ENCODE measurements at places on chromosomes 3 and 15.

DNA sequence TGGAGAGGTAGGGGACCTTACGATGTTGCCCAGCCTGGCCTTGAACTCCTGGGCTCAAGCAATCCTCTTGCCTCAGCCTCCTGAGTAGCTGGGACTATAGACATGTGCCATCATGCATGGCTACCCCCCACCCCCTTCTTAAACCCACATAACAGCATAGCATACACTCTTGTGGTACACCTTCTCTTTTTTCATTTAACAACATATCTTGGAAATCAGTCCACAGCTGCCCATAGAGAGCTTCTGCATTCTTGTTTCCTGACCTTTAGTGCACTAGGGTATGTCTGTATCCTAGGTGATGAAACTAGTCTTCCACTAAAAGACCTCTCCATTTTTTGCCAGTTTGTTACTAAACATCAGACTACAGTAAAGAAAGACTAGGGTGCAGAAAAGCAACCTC lies 33.0 kb downstream of the SLC28A1 start:
- no peak for DNase-seq

- DNase-seq: no peak
Observed at GRCh38 chr3:140630366-140630765, 47.5 kb upstream of the TRIM42 start.

GRCh38 chr3:80696280-80696679 lies 928.5 kb upstream of the ROBO1 start:
- peak; percentile 54 for DNase-seq

- DNase-seq: peak; percentile 51
Observed at GRCh38 chr3:156148946-156149381, 28.6 kb downstream of the KCNAB1 start.

DNA sequence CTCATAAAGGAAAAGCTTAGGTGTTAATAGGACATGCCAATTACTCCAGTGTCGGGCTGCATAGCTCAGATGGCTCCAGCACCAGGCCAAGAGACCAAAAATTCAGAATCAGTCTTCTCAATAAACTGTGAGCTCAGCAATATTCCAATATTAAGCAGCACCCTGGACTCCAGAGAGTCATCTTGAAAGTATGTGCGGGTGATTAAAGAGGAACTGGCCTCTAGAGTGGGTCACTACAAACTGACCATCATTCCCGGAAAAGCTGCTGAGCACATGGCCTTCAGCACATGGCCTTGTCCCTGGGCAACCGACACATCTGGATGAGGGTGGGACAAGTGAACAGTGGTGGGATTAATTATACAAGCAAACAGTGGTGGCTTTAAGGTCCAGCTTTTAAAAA lies 59.0 kb downstream of the MAGI1 start:
- no peak for DNase-seq

DNA sequence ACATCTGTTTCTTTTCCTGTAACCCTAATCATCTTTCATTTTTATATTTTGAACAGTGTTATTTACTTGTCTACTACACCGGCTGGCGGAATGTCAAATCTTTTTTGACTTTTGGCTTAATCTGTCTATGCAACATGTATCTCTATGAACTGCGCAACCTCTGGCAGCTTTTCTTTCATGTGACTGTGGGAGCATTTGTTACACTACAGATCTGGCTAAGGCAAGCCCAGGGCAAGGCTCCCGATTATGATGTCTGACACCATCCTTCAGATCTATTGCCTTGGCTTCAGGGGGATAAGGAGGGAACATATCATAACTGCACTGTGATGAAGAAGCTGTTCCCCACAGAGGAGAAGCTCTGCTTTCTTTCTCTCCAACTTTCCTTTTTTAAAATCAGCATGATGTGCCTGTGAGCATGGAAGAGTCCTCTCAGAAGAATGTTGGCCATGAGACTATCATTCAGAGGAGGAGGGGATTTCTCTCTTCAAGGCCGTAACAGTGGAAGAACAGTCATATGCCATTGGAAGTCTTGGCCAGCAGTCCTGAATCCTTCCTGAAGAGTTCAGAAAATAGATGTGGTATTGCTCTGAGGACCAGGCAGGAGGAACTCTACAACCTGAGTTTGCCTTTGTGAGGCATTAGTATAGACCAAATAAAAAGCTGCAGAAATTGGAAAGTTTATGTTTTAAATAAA lies 69.9 kb downstream of the SEC22A start:
- DNase-seq: no peak

GRCh38 chr15:84960391-84961113 lies 21.1 kb upstream of the PDE8A start:
- DNase-seq: no peak

DNA sequence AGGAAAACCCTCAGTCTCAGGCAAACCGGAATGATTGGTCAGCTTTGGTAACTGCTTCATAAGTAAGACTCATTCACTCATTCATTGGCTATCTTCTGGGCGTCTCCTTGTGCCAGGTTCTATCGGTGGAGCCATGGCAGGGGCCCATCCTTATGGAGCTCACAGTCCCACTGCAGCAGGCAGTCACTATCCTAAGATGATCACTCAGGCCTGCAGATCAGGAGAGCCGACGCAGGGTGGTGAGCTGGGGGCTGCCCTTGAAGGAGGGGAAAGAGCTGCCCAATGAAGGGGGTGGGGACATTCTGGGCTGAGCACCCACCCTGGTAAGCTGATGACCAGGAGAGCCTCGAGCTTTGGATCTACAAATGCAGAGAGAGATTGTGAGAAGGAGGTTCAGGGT lies 20.5 kb upstream of the FGD5 start:
- no peak for DNase-seq

GRCh38 chr3:192026661-192027060 lies 565.7 kb downstream of the PYDC2 start:
- DNase-seq: no peak

- DNase-seq: no peak
Observed at GRCh38 chr15:100665570-100665969, 63.2 kb downstream of the ASB7 start.

GRCh38 chr3:25019506-25019905 lies 408.6 kb upstream of the RARB start:
- no peak for DNase-seq

DNA sequence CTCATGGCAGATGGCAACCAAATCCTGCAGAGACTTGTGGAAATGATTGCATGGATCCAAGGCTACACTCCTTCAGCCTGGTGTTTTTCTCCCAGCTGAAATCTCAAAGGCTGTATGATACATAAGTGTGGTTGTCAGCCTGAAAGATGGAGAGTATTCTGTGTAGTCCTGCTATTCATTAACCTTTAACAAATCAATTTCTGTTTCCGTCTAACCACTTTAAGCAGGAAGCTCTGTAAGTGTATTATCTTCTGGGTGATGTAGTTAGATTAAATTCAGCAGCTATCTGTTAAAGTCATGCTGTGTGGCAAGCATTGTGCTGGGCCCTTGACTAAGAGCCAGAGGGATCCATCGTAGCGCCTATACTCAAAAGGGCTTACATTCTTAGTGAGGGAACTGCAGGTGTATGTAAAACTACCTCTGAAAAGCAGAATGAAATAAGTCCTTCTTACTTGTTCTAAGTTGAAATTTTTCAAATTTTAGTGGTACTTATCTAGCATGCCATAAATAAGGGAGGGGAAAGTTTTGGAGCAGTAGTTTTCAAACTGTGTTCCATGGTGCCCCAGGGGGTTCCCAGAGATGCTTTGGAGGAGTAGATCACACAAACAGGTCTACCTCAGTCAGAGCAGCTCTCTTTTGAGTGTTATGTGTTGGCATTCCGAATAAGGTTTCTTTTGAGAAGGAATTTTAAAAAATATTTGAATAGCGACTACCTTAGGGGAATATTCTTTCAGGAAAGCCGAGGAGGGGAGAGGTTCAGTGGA lies 28.9 kb downstream of the HACD3 start:
- no peak for DNase-seq

- no peak for DNase-seq
Observed at GRCh38 chr15:91407269-91407889, 307.3 kb downstream of the SV2B start.

GRCh38 chr3:158970006-158970405 lies 168.2 kb downstream of the MFSD1 start:
- no peak for DNase-seq

GRCh38 chr3:134372396-134373270 lies 1.6 kb downstream of the AMOTL2 start:
- no peak for DNase-seq

- no peak for DNase-seq
Observed at GRCh38 chr3:44232407-44232806, 9.3 kb upstream of the TOPAZ1 start.

GRCh38 chr3:46655271-46655670 lies 38.2 kb downstream of the ALS2CL start:
- no peak for DNase-seq

DNA sequence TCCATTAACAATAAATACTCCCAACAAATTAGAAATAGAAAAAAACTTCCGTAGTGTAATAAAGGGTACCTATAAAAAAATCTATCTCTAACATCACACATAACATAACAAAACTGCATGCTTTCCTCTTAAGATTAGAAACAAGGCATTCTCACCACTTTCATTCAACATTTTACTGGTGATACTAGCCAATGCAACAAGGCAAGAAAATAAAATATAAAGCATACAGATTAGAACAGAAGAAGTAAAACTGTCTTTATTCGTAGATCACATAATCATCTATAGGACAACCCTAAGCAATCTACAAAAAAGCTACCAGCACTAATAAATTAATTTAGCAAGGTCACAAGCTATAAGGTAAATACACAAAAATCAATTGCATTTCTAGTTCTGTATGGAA lies 107.1 kb downstream of the PLD1 start:
- DNase-seq: no peak

DNA sequence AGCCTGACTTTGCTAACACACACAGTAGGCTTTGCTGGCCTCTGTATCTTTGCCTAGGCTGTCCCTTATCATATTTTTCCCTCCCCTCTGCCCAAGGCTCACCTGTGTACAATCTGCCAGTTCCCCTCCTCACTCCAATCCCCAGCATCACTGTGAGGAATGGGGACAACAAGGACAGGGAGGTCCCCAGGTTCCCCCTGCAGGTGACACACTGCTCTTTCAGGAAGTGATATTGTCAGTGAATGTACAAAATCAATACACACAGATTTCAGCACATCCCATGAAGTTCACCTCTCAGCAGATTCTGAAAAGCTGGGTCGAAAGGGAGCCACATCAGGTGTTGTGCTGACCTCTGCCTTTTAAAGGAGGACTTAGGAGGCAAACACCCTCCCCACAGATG lies 177.5 kb downstream of the RAB11A start:
- no peak for DNase-seq

- DNase-seq: no peak
Observed at GRCh38 chr15:94582368-94582767, 351.0 kb downstream of the MCTP2 start.

GRCh38 chr3:111846717-111847116 lies 12.3 kb upstream of the PHLDB2 start:
- no peak for DNase-seq

DNA sequence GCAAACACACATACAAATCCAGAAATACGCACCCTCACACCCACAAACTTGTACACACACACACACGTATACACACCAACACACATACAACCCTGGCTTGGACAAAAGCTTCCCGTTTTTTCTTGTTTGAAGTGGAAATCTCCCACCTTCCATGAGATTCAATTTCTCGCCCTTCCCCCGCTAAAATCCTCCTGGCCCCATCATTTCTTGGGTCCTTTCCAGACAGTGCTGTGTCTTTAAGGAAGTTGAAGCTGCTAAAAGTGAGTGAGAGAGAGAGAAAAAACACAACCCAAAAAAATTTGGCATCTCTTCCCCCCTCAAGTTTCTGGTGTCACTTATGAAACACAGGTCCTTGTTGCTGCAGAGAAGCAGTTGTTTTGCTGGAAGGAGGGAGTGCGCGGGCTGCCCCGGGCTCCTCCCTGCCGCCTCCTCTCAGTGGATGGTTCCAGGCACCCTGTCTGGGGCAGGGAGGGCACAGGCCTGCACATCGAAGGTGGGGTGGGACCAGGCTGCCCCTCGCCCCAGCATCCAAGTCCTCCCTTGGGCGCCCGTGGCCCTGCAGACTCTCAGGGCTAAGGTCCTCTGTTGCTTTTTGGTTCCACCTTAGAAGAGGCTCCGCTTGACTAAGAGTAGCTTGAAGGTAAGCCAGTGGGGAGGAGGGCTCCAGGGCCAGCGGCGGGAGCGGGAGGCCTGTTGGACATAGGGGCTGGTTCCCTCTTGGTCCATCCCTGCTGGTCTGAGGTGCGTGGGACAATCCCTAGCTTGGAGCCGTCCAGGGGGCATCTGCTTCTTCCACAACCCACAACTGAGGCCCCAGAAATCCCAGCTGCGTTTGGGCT lies at the start of gene ISLR:
Gene ISLR, plus strand, starts transcription at position 331 of the 839 bp plus-strand sequence. CDS start 1,149 bp downstream, outside the sequence.
- DNase-seq: peak; percentile 55

- DNase-seq: no peak
Observed at GRCh38 chr3:117165601-117166051, 456.0 kb downstream of the TUSC7 start.

GRCh38 chr15:80710635-80711554 lies 15.8 kb downstream of the ABHD17C start:
- DNase-seq: no peak

- no peak for DNase-seq
Observed at GRCh38 chr3:151008699-151009098, 36.2 kb upstream of the CLRN1 start.

DNA sequence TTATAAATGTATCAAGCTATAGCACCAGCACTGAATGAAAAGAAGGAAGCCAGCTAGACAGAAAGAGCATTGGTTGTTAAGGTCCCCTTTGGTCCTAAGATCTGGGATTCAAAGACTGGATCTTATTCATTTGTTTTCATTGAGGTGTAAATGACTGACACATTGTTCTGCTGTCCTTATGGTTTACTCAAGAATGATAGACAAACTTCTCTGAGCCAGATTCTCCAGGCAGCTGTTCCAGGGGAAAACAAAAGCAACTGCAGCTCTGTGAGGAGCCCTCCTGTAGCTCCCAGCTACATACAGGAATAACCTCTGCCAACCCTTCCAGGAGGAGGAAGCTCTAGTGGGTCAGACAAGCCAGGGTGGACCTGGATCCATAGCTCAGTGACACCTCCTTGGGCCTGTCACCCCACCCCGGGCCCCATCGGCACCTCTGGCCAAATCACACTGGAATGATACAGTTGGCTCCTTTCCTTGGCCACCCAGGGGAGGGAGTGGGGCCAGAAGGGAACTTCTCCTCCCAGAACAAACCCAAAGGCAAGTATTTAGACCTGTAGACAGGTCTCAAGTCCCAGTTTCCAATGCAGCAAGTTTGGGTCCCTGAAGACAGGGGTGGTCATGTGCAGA lies 57.8 kb downstream of the ZNF621 start:
- DNase-seq: no peak

DNA sequence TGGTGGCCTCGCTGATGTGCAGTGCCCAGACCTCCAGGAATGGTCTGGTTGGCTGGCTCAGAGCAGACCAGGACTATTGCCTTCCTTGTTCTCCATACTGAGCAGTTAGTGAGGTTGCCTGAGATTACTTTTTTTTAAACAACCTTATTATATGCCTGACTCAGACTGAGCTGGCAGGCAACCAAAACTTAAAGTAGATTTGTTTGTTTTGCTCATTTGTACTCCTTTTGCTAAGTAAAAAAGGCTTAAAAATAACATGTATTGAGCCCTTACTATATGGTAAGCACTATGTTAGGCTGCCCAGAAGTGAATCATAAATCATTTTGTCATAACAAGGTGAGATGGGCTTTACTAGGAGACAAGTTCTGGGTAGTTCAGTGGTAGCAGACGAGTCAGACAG lies 92.4 kb downstream of the GHSR start:
- no peak for DNase-seq

- DNase-seq: no peak
Observed at GRCh38 chr15:98144388-98144787, 183.9 kb downstream of the ARRDC4 start.

- DNase-seq: no peak
Observed at GRCh38 chr15:90512981-90513380, 16.7 kb upstream of the CRTC3 start.

GRCh38 chr3:55623786-55624185 lies 136.7 kb upstream of the WNT5A start:
- DNase-seq: no peak

GRCh38 chr15:93897377-93897776 lies 334.0 kb upstream of the MCTP2 start:
- DNase-seq: no peak

Data from ureter (tissue), 1 donor.